ENCODE measurements at places on chromosomes 2 and 18.

DNA sequence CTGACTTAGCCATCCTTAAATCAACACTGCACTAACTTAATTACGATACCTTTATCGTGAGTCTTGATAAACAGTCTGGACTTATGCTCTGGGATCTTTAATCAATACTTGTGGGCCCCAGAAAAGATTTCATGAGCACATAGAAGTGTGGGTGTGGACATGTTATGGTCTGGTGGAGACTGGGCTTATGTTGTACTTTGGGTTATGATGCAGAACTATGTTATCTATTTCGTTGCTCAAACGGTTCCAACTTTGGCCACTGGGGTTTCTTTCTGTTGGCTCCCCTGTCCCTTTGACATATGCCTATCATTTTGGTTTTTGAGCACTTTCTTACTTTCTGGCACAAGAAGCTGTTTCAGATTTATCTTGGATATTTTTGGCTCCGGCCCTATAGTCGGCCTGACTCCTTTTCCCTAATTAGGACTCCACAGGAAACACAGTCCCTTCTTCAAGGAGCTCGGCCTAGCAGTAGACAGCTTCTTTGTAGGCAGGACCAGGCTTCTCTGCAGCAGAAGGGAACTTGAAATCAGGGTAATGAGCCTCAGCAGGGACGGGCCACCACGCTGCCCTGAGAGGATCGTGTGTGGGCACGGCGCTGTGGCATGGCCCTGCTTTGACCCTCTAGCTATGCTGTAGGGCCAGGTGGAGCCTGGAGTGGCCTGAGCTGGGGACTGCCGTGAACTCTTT is 54.6 kb upstream of the TXNDC2 start:
- DNase-seq: no peak

- peak; percentile 44 for DNase-seq
These were observed 99.0 kb downstream of the CPS1 start for GRCh38 chr2:210655229-210655975.

GRCh38 chr18:49861659-49862058 is 48.3 kb upstream of the ACAA2 start:
- DNase-seq: peak; percentile 25

- no peak for DNase-seq
These were observed 89.9 kb downstream of the ERBB4 start for GRCh38 chr2:212448698-212449097.

GRCh38 chr2:18546567-18546966 is 13.9 kb downstream of the RDH14 start:
- no peak for DNase-seq

- no peak for DNase-seq
These were observed 13.7 kb downstream of the GEMIN6 start for GRCh38 chr2:38791744-38792143.

DNA sequence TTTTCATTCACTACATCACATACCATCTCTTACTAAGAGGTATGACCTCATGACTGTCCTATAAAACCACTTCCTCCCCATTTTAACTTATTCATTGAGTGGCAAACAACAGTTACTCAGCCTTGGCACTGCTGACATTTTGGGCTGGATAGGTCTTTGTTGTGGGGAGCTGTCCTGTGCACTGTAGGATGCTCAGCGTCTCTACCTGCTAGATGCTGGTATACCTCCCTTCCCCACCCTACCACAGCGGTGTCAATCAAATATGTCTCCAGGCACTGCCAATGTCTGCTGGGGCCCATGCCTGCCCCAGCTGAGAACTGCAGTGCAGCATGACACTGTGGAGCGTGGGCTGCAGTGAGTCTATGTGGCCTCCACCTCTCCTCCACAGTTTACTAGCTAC is 76.3 kb upstream of the MGAT4A start:
- DNase-seq: no peak

DNA sequence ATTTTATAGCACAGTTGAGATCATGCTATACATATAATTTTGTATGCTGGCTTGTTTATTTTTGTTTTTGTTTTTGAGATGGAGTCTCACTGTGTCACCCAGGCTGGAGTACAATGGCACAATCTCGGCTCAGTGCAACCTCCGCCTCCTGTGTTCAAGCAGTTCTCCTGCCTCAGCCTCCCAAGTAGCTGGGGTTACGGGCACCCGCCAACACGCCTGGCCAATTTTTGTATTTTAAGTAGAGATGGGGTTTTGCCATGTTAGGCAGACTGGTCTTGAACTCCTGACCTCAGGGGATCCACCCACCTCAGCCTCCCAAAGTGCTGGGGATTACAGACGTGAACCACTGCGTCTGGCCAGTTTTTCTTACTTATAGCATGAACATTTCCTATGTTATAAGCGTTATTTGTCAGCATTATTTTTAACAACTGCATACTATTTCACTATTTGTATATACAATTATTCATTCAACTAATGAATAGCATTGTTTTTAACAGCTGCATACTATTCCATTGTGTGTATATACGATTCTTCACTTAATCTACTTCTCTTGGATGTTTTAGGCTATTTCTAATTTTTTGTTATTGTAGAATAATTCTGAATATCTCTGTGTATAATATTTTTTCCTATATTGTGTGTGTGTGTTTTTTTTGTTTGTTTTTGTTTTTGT is 3.5 kb downstream of the EHD3 start:
- no peak for DNase-seq

DNA sequence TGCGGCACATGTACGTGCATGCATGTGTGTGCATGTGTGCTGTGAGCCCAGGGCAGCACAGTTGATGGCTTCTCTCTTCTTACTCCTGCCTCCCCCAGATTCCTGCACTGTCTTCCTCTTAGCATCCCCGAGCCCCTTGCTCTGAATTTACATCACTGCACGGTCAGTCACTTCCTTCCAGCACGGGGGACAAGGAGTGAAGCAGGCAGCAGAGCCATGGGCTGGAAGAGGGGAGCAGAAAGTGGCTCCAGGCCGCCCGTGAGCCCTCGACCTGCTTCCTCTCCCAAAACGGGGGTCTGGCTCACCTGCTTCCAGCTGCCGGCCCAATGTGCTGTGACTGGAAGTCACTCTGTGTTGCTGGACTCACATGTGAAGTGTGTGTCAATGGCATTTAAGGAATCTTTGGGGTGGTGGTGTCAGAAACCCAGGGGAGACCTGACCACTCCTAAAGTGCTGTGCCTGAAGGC is 106.1 kb downstream of the FAM210A start:
- no peak for DNase-seq

- DNase-seq: no peak
These were observed 53.9 kb downstream of the INHBB start for GRCh38 chr2:120399889-120400240.

- DNase-seq: no peak
These were observed 7.3 kb downstream of the CAPN10 start for GRCh38 chr2:240593703-240594451.

GRCh38 chr2:17544256-17544655 is 3.8 kb downstream of the VSNL1 start:
- DNase-seq: peak; percentile 20

GRCh38 chr18:111306-112014 is 46.9 kb upstream of the USP14 start:
- peak; percentile 57 for DNase-seq

DNA sequence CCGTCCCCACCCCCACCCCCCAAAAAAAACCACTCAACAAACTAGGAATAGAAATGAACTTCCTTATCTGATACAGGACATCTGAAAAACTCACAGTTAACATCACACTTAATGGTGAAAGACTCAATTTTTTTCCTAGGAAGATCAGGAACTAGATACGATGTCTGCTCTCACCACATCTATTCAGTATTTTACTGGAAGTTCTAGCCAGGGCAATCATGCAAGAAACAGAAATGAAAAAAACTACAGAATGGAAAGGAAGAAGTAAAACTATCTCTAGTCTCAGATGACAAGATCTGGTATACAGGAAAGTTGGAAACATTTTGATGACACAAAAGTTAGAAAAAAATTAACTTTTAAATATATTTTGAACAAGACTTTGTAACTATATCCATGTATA is 114.4 kb upstream of the FZD5 start:
- no peak for DNase-seq

- DNase-seq: no peak
These were observed 30.9 kb downstream of the E2F6 start for GRCh38 chr2:11435036-11435435.

DNA sequence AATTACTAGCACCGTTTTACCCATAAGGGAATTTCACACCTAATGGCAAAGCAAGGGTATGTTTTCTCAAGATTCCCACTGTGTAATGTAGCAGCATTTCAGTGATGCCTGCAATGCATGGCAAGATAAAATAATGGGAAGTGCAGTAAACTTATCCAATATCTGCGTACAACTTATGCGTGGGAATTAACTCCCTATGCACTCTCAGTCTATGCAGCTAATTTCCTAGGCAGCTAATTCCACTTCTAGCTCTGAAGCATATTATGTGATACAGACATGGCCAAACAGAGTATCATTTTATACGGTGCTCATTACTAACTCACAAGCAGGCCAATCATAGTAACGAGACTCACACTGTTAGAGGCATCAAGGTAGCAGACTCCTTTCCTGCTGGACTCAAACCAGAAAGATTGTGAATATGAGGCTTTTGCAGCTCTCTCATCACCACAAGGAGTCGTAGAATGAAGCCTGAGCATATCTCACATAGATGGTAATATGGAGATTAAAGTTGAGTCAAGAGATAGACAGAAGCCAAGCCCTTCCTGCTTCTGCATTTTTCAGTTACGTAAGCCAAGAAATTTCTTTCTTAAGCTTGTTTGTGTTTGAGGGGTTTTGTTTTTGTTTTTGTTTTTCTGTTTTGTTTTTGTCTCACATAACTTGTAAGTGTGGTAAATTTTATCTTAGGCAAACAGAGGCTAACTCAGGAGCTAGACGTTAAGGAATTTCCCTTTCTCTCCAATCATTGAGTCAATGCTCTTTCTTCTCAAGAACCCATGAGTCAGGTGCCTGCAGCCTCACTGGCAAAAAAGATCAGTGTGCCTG is 34.8 kb upstream of the ITGAV start:
- DNase-seq: no peak

DNA sequence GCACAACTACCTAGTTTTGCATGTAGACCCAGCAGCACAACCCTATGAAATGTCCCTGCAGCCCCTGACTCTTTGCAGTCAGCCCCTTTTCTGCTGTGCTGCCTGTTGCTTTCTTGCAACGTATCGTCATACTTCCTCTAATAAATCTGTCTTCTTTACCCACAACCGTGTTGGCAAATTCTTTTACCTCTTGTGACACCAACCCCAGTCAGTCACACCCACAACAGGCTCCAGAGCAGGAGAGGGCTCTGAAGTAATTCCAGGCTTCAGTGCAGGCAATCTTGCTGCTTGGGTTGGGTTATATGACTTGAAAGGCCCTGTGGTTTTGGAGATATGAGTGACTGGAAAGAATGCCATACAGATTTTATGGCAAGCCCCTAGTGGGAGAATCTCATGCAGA is 79.1 kb upstream of the KCNH7 start:
- DNase-seq: no peak

- no peak for DNase-seq
These were observed 40.7 kb downstream of the PCARE start for GRCh38 chr2:29033656-29034055.

- no peak for DNase-seq
These were observed 356.9 kb upstream of the RAB12 start for GRCh38 chr18:8252371-8252770.

- peak; percentile 59 for DNase-seq
These were observed 79.2 kb downstream of the LONRF2 start for GRCh38 chr2:100242891-100243619.

- DNase-seq: no peak
These were observed 362.3 kb downstream of the MYCN start for GRCh38 chr2:16302431-16303272.

GRCh38 chr2:199727801-199728200 is 123.2 kb downstream of the FTCDNL1 start:
- DNase-seq: no peak

DNA sequence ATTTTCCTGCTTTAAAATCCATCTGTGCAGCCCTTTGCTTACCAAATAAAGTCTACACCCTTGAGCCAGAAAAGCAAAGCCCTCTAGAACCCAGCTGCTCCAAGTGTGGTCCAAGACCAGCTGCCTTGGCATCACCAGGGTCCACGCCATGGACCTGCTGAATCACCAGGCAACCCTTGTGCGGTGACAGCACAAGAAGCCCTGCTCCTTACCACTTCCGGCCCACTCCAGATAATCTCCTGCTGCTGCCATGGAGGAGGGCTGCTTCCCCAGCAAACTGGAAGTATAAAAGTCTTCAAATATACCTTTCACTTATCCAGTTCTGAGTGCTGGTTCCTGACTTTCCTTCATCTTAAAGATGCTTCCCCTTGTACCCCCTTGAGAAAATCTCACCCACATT is 106.0 kb upstream of the PKDCC start:
- peak; percentile 57 for DNase-seq

DNA sequence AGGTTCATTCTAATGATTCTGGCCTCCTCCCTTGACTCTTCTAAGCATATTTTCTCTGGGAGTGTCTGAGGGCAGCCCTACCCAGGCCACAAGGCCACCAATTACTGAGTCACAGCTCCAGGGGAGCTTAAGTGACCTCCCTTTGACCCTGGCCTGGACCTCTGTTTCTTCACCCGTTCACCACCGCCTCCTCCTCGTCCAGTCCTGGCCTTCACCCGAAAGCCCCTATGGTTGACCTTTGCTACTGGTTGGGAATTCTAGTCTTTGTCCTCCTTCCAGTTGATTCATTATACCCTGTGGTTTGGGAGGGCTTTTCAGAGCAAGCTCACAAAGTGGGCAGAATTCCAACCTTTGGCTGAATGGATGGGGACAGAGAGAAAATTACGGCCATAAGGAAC is 72.6 kb downstream of the NRP2 start:
- no peak for DNase-seq

DNA sequence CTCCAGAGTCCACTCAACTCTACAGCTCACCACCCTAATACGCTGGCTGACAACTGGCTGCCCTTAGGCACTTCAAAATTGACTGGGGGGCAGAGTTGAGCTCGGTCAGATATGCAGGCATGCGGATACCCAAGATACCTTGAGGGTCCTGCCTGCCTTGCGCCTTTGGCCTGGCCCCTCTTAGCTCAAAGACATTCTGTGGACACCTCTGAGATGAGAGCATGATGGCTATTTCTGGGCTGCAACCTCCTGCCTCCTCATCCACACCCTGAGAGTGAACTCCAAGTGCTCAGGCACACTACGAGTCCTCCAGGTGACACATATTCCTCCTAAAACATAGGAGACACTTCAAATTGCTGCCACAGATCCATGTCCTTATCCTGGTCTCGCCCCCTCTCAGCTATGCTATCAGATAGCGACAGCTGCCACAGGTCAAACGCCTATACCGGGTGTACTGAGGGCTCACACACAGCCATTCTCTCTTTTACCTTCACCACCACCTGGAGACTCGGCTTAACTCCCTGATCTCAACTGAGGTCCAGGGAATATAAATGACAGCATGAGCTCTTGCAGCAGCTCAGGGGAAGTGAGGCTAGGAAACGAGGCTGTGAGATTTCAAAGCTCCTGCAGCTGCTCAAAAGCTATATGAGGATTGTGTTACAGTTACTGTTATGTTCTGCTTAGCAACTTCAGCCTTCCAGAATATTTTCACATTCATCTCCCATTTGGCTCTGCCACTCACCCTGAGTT is 60.5 kb upstream of the TEX51 start:
- no peak for DNase-seq

- DNase-seq: no peak
These were observed 1.1 kb upstream of the MAL start for GRCh38 chr2:95024371-95024770.

Data from fibroblast of pulmonary artery (primary cell).